ENCODE measurements at places on chromosomes 3 and 15.

- DNase-seq = no peak
Observed at GRCh38 chr3:134432236-134432635, 53.5 kb downstream of the ANAPC13 start.

GRCh38 chr3:45181496-45181895 lies 35.3 kb upstream of the CDCP1 start:
- DNase-seq = no peak

GRCh38 chr15:85500729-85501128 lies 120.3 kb downstream of the AKAP13 start:
- no peak for DNase-seq

DNA sequence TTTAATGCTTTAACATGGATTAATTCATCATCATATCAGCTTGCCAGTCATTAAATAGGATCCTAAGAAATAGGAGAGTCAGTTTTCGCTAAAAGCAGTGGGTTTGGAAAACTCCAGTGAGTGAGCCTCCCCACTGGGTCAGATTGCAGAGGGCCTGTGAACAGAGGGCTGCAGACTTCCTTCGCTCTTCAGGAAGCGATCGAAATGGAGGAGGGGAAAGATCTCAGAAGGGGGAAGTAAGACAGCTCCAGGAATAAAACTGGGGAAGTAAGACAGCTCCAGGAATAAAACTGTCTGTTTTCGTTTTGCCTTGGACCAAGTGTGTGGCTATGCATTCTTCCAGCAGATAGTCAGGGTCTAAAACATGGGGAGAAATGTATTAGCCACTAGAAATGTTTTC lies 124.8 kb upstream of the C15orf61 start:
- DNase-seq = peak; percentile 53

DNA sequence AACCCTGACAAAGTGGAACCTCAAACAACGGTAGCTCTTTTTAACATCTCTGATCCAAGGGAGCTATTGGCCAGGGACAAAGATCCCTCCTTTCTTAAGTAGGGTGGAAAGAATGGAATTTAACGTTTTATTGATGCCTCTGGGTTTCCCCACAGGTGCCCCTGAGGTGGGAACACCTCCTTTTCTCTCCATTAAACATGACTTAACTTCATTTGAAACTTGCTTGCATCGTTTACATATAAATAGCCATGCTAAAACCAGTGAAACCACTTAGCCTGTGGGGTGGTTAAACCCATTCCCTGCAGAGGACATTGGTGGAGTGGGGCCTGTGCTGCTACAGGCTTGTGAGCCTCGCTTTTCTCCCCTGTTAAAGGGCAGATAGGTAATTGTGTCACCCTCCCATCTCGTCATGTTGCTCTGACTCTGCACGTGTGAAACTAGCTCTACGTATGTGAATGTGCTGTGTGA lies 9.7 kb downstream of the CGNL1 start:
- no peak for DNase-seq

- no peak for DNase-seq
Observed at GRCh38 chr3:38316356-38317191, 30.0 kb upstream of the XYLB start.

GRCh38 chr15:94135486-94136147 lies 95.7 kb upstream of the MCTP2 start:
- no peak for DNase-seq

GRCh38 chr3:37949866-37950265 lies 40.7 kb upstream of the VILL start:
- DNase-seq = no peak

- DNase-seq = no peak
Observed at GRCh38 chr15:35926007-35926380, 380.0 kb upstream of the DPH6 start.

GRCh38 chr3:189883113-189883753 lies 237.5 kb downstream of the P3H2 start:
- no peak for DNase-seq

DNA sequence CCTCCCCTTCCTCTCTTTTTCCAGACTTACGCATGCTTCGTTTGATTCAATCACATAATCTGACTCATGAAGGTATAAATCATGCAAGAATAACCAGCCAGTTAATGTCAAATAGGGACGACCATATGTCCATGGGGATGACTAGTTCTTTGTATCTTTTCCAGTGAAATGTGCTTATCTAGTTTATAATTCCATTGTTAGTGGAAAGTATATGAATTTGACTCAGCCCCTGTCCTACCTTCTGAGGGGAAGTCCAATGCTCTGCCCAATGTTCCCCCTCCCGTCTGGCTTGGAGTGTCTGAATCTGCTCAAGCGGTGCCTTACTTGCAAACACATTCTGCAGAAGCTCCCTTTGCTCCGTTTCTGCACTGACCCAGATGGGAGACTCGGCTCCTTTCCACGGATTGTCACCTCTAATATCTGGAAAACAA lies 55.0 kb upstream of the EPHB3 start:
- DNase-seq = no peak

DNA sequence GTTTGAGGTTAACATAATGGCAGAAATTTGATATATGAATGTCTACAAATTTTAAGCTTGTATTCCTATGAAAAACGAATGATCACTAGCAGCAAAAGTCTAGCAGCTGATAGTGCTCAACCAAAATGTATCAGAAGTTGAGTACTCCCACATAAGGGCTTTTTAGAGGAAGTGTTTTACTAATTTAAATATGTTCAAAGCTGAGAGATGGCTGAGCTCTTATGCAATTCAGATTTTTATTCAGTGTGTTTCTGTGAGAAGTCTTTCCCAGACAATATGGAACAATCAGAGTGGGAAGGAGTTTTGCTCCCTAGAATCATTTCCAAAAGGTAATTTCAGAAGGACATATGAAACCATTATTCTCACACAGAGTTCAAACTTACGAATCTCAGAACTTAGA lies 327.0 kb downstream of the ZPLD1 start:
- no peak for DNase-seq

DNA sequence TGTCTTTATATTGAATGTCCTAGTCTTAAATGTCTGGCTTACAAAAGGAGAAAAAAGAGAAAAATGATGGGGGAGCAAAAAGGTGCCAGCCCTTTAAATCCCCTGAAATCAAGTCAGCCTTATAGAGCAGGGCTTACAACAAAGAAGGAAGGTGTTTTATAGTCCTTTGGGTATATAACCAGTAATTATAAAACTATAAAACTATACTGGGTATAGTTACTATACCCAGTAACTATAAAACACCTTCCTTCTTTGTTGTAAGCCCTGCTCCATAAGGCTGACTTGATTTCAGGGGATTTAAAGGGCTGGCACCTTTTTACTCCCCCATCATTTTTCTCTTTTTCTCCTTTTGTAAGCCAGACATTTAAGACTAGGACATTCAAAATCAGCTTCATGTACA lies 598.0 kb upstream of the SEMA6D start:
- DNase-seq = no peak

DNA sequence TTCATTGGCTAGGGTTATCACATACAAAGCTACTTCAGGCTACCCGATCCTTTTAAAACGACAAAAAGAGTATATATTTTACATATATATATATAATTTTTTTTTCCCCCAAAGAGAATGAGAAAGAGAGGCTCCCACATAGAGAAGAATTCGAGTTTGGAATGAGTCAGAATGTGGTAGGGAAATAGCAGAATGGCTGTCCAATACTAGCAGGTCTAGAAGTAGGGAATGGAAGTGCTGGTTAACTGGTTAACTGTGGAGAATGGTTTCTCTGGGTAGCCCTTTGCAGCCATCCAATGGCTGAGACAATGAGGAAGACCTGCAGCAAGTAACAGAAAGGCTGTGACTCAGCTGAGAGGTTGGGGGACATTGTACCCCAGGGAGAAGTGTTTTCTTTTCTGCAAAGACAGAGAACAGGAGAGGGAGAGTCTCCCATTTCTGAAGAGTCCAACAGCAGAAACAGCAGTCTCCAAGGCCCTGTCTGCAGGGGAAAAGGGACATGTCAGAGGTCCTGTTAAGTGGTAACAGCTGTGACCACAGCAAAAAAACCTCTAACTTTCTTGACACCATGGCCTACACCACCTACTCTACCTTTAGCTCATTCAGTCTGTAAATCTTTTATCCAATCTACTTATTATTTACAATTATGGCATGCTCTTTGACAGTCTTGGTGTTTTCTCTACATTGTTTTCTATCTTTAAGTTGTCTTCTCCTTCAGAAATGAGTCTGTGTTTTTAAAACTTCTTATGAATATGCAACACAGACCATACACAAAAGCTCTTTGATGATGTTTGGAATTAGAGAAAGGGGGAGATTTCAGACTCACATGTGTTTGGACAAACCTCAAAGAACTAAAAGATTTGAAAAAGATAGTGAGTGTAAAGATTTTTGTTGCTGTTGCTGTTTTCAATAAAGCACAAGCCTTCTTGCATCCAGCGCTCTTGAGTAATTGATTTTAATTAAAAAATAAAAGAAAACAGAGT lies 116.1 kb upstream of the SLC7A14 start:
- no peak for DNase-seq

DNA sequence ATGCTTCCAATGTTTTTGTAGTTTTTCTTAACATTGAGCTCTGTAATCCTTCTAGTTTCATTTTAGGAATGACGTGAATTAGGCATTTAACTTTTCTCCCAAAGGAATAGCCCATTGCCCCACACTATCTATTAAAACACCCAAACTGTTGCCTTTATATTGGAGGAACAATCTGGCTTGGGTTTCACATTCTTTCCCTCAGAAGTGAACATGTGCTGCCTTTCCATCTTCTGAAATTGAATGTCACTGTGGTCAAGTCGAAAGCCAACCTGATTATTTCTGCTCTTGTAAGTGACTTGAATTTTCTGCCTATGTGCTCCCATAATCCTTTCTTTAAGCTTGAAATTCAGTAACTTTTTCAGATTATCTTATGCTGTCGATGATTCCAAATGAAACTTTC lies 214.5 kb downstream of the SLC9A9 start:
- DNase-seq = no peak

DNA sequence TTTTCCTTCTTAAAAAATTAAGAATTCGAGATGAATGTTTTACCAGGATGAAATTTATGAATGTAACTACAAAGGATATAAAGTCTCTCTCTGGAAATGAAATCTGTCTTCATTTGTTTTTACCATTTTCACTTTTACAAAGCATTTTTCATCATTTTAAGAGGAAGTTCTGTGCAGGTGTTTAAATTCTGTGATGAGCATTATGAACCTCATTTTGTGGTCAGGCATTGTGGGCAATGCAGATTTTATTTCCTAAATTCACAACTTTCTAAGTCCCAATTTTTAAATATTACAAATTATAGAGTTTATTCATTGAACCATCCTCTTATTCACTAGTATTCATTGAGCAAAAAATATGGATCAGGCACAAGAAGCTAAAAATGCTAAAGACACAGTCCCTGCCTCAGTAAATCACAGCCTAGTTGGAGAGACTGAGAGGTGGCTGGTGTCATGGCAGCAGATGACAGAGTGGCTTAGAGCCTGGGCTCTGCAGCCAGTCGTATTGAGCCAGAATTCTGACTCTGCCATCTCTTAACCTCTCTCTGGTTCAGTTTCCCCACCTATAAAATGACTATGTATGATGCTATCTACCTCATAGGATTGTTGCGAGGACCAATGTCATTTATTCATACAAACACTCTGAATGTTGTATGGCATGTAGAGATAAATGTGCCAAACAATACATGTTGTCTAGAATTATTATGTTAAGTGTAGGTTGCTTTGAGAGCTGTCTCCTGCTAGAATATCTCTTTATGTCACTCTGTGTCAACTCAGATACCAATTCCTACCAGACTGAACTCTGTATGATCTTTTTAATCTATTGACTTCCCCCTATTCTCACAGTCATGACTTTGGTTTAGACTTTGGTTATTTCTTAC lies 7.5 kb upstream of the TGFBR2 start:
- no peak for DNase-seq

DNA sequence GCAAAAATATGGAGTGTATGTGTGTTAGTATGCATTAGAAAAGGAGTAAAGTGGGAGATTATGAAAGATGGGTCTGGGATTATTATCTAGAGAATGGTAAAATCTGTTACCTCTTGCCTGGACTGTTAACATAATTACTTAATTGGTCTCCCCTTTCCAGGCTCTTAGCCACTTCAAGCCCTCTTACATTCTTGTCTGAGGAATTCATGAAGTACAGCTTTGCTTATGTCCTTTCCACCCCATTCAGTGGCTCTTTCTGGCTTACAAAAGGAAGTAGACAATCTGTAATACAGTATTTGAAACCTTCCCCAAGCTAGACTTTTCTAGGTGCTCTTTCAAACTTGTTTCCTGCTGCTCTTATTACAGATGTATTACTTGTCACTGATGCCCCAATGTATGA lies 129.8 kb downstream of the MBNL1 start:
- no peak for DNase-seq

- no peak for DNase-seq
Observed at GRCh38 chr3:35663471-35663870, 24.1 kb downstream of the ARPP21 start.

GRCh38 chr3:67593761-67594234 lies 60.6 kb downstream of the SUCLG2 start:
- no peak for DNase-seq

GRCh38 chr3:72087420-72087819 lies 302.5 kb upstream of the PROK2 start:
- no peak for DNase-seq

GRCh38 chr15:77070495-77071304 lies at the start of gene TSPAN3:
TSPAN3 (minus strand) TSS chr15:77071109; CDS start chr15:77070954, 155 bp downstream.
- peak; percentile 93 for DNase-seq

DNA sequence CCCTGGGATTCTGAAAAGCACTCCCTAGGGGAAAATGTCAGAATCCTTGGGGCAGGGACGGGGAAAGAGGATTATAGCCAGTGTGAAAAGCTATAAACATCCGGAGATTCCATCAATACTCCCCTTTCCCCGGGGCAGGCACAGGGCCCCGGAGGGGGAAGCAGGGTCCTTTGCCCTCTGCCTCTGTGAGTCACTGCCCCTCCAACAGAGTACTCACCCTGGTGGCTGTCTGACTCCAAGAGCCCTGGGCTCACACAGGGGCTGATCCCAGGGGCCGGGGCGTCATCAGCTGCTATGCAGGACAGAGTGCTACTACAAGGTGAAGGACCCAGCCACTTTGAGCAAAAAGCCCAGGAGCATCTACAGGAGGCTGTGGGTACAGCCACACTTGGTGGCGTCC lies 133.0 kb upstream of the PRR20G start:
- no peak for DNase-seq

GRCh38 chr3:123755085-123755484 lies 129.0 kb downstream of the MYLK start:
- no peak for DNase-seq

DNA sequence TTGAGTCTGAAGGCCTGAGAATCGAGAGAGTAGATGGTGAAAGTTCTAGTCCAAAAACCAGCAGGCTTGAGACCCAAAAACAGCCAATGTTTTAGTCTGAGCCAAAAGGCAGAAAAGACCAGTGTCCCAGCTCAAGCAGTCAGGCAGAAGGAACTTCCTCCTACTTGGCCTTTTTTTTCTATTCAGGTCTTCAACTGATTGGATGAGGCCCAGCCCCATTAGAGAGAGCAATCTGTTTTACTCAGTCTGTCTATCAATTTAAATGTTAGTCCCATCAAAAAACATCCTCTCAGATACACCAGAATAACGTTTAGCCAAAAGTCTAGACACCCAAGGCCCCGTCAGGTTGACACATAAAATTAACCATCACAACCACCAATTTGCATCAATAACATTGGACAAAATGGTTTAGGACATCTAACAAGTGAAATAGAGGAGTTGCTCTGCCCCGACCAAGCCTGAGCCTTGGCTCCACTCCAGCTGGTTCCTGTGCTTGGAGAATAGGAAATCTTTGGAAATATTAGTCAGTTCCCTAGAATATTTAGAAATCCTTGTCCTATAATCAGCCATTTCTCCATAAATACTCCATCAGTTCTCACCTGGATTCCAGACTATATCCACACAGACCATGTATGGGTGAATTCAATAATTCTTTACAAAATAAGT lies 51.4 kb upstream of the LIPC start:
- no peak for DNase-seq

GRCh38 chr3:119795849-119796248 lies 13.9 kb downstream of the NR1I2 start:
- DNase-seq = no peak
